ENCODE measurements at places on chromosomes 16 and 17. TPM values are rescaled to one million over a fixed set of nuclear protein-coding genes. Genes with fewer than 3 reads are reported as not detected.

DNA sequence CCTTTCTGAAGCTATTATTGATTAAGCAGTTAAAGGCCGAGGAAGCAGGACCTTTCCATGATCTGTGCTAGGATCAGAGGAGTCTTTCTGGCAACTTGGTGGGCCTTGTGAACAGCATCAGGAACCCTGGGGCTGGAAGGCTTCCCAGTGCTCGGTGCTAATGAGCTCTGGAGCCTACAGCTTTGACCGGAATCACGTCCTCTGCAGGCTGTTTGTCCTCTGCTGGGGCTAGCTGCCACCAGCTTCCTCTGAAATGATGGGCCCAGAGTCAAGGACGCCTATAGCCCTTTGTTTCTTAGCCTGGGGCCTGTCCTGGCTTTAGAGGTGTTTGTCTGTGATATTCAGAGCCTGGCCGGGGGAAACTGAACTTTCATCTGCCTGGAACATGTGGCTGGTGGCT is 111.6 kb downstream of the SHISA9 start:
- DNase-seq = no peak

- no peak for DNase-seq
Measured at GRCh38 chr16:57366544-57367040, 5.7 kb upstream of the CX3CL1 start.

TBC1D3B gene
- 14.5 TPM for total RNA-seq

DHRS7C gene
- not detected for total RNA-seq

ABCA8 gene
- 4.7 TPM for total RNA-seq
